ENCODE measurements at places on chromosomes 7 and 10. TPM values are rescaled to one million over a fixed set of nuclear protein-coding genes. Genes with fewer than 3 reads are reported as not detected.
A peak's percentile ranks its signal among the peaks of the same experiment; 100 is the strongest.

Gene OR2A42
- not detected for total RNA-seq

Gene TWIST1
- 8.0 TPM for total RNA-seq

Gene RAPGEF5
- 44.4 TPM for total RNA-seq

Gene MAGI2
- total RNA-seq = 5.5 TPM

Gene WIPF3
- not detected for total RNA-seq

Gene GPR85
- total RNA-seq = 0.19 TPM

Gene TCAF2
- total RNA-seq = 14.4 TPM

Gene HOXA10
- total RNA-seq = not detected

Gene CCT6A
- 163 TPM for total RNA-seq

Gene OR2A1
- not detected for total RNA-seq

Gene C7orf33
- total RNA-seq = not detected

DNA sequence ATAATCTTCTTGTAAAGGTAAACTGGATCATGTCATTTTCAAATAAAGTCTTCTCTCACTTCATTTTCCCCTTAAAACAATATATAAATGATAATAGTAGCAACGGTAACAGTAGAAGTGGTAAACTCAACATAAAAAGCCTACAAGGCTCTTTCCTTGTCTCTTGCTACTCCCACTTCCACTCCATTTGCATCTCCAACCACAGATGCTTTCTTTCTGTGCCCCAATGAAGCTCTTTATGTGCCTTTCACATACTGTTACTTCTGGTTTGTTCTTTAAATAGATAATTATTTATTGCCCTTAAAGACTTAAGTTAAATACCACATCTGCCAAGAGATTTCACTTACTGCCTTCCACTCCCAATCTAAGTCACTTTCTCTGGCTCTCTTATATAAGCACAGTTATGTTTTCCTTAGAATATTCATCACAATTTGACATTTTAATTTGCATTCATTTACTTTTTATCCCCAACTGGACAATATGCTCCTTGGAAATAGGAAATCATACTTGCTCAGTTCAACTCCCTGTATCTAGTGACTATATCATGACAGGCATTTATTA lies 149.9 kb downstream of the CRPPA start:
- H3K27ac ChIP-seq = no peak overlapping the region
- no peak for DNase-seq
- no peak overlapping the region for H3K4me3 ChIP-seq
- no peaks in the 10 kb centered on the region for H3K4me1 ChIP-seq

GRCh38 chr10:48305905-48306264 lies 592 bp upstream of the MAPK8 start:
- H3K27me3 ChIP-seq = no peaks in the 10 kb centered on the region
- H3K36me3 ChIP-seq = no peaks in the 10 kb centered on the region
- H3K4me1 ChIP-seq = peaks cover 6% of the 10 kb centered on the region

GRCh38 chr10:70913893-70914240 lies 25.5 kb upstream of the PCBD1 start:
- H3K27ac ChIP-seq = no peak overlapping the region
- H3K36me3 ChIP-seq = no peaks in the 10 kb centered on the region
- no peak for DNase-seq
- no peak overlapping the region for H3K4me3 ChIP-seq

- H3K4me1 ChIP-seq = no peaks in the 10 kb centered on the region
- no peaks in the 10 kb centered on the region for H3K27me3 ChIP-seq
- DNase-seq = no peak
- no peak overlapping the region for H3K4me3 ChIP-seq
Measured at GRCh38 chr7:70156057-70156456, 557.8 kb downstream of the AUTS2 start.

DNA sequence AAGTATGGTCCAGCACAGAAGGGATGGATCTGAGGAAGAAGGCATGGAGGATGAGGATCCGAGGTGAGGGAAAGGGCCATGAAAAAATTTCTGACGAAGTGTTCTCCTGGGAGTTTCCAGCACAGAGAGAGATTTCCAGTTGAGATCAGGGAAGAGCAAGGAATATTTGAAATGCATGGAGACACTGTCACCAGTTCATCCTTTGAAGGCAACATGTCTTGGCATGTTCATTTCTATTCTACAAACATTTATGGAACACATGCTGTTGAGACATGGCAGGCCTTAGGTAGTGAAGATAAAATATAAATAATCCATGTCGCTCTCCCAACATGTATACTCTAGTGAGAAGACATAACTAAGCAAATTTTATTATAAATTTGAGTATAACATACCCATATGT lies 234.0 kb upstream of the TCF7L2 start:
- H3K4me1 ChIP-seq = no peaks in the 10 kb centered on the region
- H3K27me3 ChIP-seq = no peaks in the 10 kb centered on the region
- H3K27ac ChIP-seq = no peak overlapping the region
- H3K36me3 ChIP-seq = no peaks in the 10 kb centered on the region
- H3K4me3 ChIP-seq = no peak overlapping the region

GRCh38 chr10:35025916-35026315 lies 64.2 kb downstream of the CUL2 start:
- H3K4me3 ChIP-seq = no peak overlapping the region

DNA sequence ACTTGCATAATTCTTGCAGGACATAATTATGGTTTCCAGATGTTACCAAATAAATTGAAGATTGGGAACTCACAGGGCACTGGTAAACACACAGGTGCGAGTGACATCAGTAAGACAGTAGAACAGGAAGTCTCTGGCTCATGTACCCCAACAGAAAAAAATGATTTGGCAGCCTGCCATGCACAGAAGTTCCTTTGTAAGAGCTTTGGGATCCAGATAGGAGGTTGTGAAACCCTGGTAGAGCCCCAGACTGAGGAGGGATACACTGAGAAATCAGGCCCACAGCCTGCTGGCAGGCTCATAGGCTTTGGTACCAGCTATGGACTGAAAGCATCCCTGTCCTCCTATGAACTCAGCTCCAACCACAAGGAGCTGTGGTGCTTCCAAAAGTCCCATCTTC lies 118.0 kb downstream of the COBL start:
- H3K4me3 ChIP-seq = no peak overlapping the region
- no peaks in the 10 kb centered on the region for H3K27me3 ChIP-seq
- H3K27ac ChIP-seq = no peak overlapping the region
- no peak for DNase-seq

GRCh38 chr7:134339475-134339874 lies 22.7 kb upstream of the SLC35B4 start:
- H3K36me3 ChIP-seq = no peaks in the 10 kb centered on the region
- H3K27me3 ChIP-seq = no peaks in the 10 kb centered on the region
- H3K27ac ChIP-seq = no peak overlapping the region
- no peaks in the 10 kb centered on the region for H3K4me1 ChIP-seq
- no peak for DNase-seq

DNA sequence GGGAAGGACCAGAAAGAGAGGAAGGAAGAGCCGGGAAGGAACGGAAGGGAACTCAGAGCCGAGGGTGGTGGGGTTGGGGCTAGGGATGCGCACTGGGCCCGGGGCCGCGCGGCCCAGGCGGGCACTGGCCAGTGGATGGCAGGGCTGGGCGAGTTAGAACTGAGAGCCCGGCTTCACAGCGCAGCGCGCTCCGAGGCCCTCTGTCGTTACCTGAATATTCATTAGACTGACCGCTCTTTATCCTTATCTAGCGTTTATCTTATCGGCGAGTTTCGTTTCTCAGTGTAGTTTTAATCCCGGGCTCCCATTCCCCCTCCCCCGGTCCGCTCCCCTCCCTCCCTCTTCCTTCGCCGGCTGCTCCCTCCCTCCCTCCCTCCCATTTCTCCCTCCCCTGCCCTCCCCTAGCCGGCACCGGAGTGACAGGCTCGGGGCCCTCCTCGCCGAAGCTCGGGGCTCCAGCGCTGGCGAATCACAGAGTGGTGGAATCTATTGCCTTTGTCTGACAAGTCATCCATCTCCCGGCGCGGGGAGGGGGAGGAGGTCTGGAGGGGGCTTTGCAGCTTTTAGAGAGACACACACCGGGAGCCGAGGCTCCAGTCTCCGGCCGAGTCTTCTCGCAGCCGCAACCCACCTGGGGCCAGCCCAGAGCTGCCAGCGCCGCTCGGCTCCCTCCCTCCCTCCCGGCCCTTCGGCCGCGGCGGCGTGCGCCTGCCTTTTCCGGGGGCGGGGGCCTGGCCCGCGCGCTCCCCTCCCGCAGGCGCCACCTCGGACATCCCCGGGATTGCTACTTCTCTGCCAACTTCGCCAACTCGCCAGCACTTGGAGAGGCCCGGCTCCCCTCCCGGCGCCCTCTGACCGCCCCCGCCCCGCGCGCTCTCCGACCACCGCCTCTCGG lies at the start of gene PAX2:
PAX2 (plus strand) TSS at position 596 of the 895 bp plus-strand sequence. CDS start 679 bp downstream, outside the sequence.
- no peak for DNase-seq
- peaks cover 78% of the 10 kb centered on the region for H3K4me1 ChIP-seq

- no peaks in the 10 kb centered on the region for H3K36me3 ChIP-seq
- H3K4me3 ChIP-seq = no peak overlapping the region
- DNase-seq = no peak
- H3K4me1 ChIP-seq = no peaks in the 10 kb centered on the region
Measured at GRCh38 chr7:94056796-94057207, 52.6 kb upstream of the BET1 start.

DNA sequence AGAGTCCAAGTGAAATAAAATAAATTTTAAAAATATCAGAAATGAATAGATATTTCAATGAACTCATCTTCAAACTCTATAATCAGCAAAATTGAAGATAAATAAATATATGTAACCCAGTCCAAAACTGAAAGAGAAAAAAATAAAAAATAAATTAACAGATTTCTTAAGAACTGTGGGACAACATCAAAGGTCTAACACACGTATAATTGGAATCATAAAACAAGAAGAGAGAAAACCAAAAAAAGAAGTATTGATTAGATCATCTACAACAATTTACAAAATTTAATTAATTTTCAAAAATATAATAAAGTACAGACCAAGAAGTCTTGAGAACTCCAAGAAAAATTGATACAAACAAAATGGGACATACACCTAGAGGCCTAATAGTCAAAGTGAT lies 625.8 kb upstream of the SORCS1 start:
- DNase-seq = no peak
- H3K27me3 ChIP-seq = no peaks in the 10 kb centered on the region
- H3K4me1 ChIP-seq = no peaks in the 10 kb centered on the region
- H3K27ac ChIP-seq = no peak overlapping the region
- H3K4me3 ChIP-seq = no peak overlapping the region

DNA sequence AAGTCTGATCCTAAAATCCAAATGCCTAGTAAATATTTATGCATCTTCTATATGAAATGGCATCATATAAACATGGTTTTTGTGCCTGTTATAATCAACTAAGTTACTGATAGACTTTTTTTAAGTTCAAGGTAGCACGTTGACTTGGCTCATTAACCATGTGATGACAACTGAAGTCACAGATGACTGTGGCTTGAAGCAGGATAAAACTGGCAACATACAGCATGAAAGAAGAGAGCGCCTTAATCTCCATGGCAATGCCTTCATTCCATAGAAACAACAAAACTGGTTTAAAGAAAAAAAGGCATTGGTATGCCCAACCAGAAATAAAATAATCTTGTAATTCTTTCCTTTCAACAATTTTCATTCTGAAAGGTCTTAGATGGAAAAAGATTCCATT lies 188.9 kb upstream of the CDK1 start:
- DNase-seq = no peak
- H3K27me3 ChIP-seq = no peaks in the 10 kb centered on the region
- H3K36me3 ChIP-seq = no peaks in the 10 kb centered on the region
- H3K4me1 ChIP-seq = no peaks in the 10 kb centered on the region
- H3K27ac ChIP-seq = no peak overlapping the region
- H3K4me3 ChIP-seq = no peak overlapping the region

- DNase-seq = no peak
- H3K27ac ChIP-seq = peak overlapping the region; percentile 48
Measured at GRCh38 chr7:12731214-12731656, 43.8 kb downstream of the ARL4A start.

DNA sequence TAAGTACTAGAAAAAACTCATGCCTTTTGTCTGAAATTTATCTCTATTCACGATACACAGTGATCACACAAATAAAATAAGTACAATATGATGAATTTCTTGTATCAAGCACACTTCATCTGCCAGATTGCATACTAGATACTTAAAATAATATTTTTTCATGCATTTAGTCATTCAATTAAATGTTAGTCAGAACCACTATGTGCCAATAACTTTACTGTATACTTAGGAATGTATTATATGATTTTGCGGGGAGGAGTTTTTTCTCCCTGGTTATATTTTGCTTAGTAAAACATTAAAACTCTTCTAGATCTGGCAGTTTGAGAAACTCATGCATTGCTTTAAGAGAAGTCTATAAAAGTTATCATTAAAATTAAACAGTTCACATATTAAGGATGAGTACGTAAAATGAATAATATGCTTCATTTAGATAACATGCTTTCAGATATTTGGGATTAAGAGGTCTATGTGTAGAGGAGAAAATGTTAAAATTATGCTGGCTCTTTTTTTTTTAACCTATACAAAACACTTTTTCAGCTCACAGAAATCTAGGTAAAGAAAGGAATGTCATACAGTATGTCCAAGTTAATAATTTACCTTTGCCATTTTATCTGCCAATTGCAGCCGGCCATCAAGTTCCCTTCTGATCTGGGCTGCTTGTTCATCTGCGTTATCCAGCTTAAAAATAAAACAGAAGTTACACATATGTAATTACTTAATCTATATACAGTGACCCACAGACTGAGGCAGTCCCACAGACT lies 70.1 kb downstream of the RNF133 start:
- no peak overlapping the region for H3K27ac ChIP-seq
- H3K4me3 ChIP-seq = no peak overlapping the region
- H3K36me3 ChIP-seq = no peaks in the 10 kb centered on the region
- no peaks in the 10 kb centered on the region for H3K4me1 ChIP-seq
- no peak for DNase-seq

- no peak for DNase-seq
- H3K4me1 ChIP-seq = no peaks in the 10 kb centered on the region
- H3K27ac ChIP-seq = no peak overlapping the region
- H3K4me3 ChIP-seq = no peak overlapping the region
- H3K27me3 ChIP-seq = no peaks in the 10 kb centered on the region
Measured at GRCh38 chr7:41842956-41843355, 140.1 kb upstream of the INHBA start.

DNA sequence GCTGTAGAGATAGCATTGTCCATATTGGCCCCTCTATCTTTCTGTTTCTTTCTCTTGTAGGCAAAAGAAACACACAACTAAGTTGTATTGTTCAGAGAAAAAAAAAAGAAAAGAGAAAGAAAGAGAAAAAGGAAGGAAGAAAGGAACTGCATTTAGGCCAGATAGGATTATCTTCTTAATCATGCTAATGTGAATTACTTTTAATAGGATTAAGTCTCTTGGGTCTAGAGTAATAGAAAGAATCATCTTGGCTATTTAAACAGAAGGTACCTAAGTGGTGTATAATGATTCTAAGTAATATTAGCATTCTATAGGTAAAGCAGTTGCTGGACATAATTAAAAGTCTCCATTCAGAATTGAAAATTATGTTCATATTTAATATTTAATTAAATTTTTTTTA lies 42.2 kb downstream of the GPR85 start:
- no peak overlapping the region for H3K27ac ChIP-seq
- no peaks in the 10 kb centered on the region for H3K4me1 ChIP-seq
- H3K27me3 ChIP-seq = no peaks in the 10 kb centered on the region
- H3K4me3 ChIP-seq = no peak overlapping the region
- H3K36me3 ChIP-seq = no peaks in the 10 kb centered on the region
- DNase-seq = no peak
